Activated naive CD8-positive, alpha-beta T cell treated with anti-CD3 and anti-CD28 coated beads, Interleukin-2, amount 50 U/mL, for 24 hours (primary cell): ENCODE measurements at places on chromosomes 1 and 21.

GRCh38 chr1:207103892-207104373 is at the start of gene C4BPA:
TSS of gene C4BPA (plus strand) at chr1:207104233. CDS start at chr1:207113026, 8,793 bp downstream.
- DNase-seq = no peak

DNA sequence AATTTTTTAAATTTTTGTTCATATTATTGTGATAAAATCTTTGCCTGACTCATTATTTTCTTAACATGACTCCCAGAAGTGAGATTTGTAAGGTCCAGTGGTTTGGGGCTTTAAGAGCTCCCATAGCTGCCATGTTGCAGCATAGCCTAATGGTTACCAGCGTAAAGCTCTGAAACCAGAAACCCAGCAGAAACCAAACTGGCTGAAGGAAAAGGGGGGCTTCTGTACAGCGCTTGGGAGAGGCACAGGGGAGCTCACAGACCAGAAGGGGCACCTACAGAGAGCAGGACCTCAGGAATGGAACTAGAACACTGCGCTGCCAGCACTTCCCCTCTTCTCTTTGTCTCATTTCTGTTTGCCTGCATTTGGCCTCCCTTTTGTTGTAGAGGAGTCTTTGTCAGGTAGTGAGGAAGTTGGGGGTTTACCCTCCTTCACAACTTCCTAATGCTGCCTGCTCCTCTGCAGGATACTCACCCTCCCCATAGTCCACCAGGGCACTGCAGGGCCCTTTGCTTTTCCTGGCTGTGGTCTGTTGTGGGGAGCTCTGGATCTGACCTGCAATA is 2.6 kb upstream of the PYCR2 start:
- no peak for DNase-seq

DNA sequence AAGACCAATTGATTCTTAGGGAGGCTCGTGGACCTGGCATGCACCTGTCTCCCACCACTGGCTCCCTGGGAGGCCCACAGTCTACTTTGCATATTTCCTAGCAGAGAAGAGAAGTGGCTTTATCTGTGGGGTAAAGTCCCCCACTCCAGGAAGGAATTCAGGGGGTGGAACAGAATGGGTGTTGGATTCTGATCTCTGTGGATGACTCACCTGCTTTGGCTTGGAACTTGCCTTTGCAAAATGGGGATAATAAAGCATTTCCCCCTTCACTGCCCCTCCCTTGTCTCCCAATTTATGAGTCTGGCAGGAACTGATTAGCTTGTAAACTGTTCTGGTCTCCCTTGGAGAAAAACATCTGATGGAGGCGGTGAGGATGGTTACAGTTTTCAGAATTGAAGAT is 21.2 kb upstream of the OTUD3 start:
- DNase-seq = no peak

DNA sequence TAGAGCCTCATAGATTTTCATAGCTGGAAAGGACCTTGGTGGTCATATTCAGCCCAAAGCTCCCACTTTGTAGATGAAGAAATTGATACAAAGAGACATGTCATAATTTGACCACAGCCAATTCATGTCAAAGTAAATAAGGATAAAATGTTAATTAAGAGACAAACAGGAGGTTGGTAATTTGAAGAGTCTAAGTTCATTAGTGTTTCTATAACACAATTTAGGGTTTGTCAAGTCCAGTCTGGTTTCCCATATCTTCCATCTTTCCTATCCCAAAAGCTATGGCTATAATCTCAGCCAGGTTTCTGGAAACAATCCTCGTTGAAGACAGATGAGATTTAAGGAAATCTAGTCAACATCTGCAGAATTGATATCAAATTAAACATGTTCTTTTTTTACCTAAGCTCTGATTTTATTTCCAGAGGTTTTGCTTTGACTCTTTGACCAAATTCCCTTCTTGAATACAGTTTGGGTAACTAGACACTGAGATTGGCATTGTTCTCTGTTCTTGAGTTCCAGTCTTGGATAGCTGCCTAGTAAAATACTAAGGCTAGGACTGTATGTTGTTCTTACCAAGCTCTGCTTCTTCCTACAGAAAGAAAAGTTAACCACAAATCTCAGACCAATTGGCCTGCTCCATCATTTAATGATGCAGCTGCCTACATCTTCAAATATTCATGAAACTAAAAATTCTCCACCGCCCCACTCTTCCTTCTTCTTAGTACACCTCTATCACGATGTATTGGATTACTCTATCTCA is 62.0 kb downstream of the SLC44A5 start:
- DNase-seq = no peak

DNA sequence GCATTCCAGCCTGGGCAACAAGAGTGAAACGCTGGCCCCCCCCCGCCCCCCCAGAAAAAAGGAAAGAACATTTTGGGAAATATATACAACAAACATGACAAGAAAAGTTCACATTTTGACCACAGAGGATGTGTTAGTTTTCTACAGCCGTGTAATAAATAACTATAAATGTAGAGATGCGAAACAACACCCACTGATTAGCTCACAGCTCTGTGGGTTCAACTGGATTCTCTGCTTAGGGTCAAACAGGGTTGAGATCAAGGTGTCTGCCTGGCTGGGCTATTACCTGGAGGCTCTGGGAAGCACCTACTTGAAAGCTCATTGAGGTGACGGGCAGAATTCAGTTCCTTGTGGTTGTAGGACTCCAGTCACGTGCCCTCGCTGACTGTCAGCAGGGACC is 11.1 kb upstream of the VPS26C start:
- DNase-seq = no peak

DNA sequence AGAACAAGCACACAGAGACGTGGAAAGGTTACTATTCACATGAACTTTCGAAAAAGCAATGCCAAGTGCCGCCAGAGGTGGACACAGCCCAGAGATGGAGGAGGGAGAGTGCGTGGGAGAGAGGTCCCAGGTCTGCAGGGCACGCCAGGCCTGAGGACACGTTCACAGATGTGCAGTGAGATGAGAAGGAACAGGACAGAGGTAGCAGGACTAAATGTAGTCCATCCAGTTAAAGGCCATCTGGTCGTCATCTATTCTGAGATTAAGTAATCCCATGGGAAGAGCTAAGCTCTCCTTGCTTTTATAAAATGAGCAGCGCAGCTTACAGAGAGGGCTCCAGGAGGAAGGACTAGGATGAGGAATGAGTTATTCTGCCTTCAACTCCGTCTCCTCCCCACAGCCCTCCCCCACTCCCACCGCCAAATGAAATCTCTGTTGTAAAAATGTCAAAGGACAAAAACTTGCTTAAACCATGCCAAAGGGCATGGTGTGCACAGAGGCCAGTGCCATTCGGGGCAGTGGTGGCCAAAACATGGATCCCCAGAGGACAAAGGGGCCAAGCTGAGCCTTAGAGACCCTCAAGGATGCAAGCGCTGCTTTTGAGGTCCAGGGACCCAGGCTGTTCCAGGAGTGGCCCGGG is 85.4 kb upstream of the SLC25A33 start:
- DNase-seq = no peak

DNA sequence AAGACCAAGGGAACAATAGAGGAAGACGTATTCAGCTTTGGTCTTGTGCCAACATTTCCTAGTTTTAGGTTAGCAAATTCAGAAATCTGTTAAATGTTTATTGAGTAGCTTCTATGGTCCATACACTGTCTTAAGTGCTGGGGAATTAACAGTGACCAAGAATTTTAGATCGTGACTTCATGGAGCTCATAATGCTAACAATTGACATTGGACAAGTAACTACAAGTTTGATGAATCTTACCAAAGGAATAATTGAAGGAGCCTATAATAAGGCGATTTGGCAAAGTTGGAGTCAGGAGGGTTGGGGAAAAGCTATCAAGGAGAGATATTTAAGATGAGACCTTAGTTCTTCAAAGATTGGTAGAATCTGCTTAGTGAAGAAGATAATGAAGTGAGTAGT is 1.4 kb upstream of the SLAMF9 start:
- DNase-seq = no peak

DNA sequence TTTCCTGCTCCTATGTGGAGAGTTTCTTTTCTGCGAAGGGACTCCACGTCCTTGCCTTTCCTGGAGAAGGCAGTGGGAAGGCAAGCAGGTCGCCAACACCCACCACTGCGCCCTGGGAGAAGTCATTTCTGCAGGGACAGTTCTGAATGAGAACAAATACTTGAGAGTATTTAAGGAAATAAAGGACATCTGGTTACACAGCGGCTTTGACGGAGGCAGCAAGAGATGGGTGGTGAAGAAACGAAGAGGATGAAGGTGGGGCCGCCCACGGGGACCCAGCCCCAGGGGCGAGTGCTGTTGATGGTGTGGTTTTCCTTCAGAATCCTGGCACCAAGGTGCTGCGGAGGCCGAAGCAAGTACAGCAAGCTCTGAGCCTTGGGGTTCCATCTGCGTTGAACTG is 75.5 kb downstream of the PSMG1 start:
- DNase-seq = no peak

- DNase-seq = no peak
Measured at GRCh38 chr21:23811805-23812204, 1795.5 kb downstream of the MRPL39 start.

DNA sequence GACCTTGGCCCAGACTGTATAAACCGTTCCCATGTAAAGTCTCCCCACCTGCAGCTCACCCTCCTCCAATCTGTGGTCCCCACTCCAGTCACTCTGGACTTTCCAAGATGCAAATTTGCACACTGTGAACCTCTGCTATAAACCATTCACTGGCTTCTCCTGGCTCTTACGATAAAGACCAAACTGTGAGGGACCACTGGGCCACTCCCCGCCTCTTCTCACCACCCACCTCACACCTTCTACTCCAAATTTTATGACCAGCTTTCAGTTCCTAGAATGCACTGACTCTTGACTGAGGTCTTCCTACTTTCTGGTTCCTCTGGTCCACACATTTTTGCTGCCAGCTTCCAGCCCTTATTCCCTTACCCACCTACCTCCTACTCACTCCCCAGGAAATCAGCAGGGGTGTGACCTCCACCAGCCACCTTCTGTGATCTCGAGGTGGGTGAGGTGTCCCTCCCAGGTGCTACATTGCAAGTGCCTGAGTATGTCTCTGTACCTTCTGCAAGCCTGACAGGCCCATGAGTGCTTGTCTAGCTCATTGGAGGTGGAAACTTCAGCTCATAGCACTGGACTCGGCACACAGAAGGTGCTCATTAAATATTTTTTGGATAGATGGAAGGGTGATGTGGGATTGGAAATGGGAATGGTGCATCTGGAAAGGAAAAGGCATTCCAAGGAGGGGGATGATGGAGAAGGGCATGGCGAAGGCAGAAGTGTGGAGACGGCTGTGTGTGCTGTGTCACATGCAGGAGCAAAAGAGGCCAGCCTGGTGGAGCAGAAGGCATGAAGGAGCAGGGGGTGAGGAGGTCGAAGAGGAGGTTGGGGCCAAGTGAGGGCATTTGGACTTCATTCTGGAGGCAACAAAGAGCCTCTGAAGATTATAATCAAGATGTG is 15.6 kb upstream of the CSF1 start:
- no peak for DNase-seq

DNA sequence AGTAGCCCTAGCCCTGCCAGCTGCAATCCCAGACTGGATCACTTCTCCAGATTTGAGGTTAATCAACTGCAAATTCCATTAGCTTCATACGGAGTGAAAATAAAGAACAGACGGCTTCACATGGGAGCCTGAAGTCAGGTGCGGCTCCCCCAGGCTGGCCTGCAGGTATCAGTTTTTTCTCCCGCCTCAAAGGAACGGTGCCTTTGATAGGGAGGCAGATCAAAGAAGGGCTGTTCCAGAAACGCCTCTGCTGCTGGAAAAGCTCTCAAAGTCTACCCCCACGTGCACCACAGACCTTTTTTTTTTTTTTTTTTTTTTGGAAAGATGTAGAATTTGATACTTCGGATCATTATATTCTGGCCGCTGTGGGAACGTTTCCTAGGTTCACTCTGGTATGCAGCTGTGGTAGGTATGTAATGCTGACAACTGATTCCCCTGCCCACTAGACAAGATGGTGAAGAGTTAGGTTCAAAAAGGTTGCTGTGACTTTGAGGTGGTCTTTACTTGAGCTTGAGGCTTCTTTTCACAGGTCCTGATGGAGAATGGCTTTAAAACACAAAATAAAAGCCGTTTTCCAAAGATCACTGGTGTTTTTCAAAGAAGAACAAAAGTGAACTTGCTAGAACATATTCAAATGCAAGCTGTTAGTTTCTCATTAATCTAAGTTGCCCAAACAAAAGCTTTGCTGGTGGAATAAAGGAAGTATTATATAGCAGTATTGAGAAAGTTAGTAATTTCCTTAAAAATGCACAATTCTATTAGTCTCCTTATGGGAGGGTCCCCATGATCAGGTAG is 189.0 kb upstream of the NFIA start:
- no peak for DNase-seq

DNA sequence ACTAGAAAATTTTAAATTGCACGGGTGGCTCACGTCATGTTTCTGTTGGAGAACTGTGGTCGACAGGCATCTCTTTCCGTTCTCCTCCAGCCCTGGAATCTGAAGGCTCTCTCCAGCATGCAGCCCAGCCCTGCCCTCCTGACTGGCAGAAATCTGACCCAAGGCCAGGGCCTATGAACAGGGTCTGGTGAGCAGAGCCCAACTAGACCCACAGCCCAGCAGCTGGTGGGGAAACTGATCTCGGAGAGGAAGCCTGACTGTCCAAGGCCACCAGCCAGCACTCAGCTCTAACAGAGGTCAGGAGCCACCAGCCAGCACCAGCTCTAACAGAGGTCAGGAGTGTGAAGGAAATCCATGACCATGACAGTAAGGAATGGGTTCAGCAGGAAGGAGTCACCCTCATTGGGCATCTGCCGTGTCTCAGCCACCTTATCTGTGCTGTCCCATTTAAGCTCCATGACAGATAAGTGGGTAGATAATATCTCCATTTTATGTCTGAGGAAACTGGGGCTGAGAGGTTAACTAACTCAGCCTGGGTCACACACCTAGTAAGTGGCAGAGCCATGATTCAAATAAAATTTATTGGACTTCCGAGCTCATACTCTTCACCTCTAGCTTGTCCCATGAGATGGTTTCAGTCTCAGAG is 20.2 kb upstream of the PKP1 start:
- no peak for DNase-seq

GRCh38 chr1:229043115-229043514 is 227.8 kb upstream of the RAB4A start:
- no peak for DNase-seq

DNA sequence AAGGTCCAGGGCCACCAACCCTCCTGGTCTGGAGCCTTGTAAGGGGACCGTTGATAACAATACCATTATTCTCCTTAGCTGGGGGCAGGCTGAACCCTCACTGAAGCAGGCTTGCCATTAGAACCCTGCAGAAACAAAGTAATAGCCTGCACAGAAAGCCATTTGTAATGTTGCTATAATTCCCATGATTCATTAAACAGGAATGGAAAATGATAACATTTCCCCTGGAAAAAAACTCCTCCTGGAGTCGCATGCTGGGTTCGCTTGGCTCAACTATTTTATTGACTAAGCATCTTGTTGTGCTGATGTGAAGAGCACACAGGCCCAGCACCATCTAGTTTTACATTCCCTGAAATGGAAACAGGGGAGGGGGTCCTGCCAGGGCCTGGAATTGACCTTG is 155.6 kb upstream of the CSF3R start:
- DNase-seq = no peak
